ENCODE measurements at places on chromosomes 1 and 21. TPM values are rescaled to one million over a fixed set of nuclear protein-coding genes. Genes with fewer than 3 reads are reported as not detected.

Gene CD1C
- total RNA-seq = not detected

Gene RBP7
- total RNA-seq = 4.7 TPM

Gene DYNLT4
- 0.20 TPM for total RNA-seq

Gene DUSP10
- 2.5 TPM for total RNA-seq

Gene SH2D2A
- total RNA-seq = 4.2 TPM

Gene GREM2
- 0.14 TPM for total RNA-seq

Gene OR2M3
- not detected for total RNA-seq

Gene TMIGD3
- total RNA-seq = not detected

Gene FOXO6
- total RNA-seq = 0.80 TPM

Gene WDR64
- not detected for total RNA-seq

Gene CCDC27
- total RNA-seq = not detected

Gene SLAMF7
- total RNA-seq = 1.7 TPM

Gene S100A8
- not detected for total RNA-seq

Gene DDX20
- 9.0 TPM for total RNA-seq

Measured in A549 treated with Mapracorat at 1 μM for 4 hours (cell line).